ENCODE measurements at places on chromosomes 3 and 15. TPM values are rescaled to one million over a fixed set of nuclear protein-coding genes. Genes with fewer than 3 reads are reported as not detected.

CD200R1 gene
- total RNA-seq, result 0.48 TPM

CDV3 gene
- 94.5 TPM for total RNA-seq

ACKR4 gene
- total RNA-seq, result 0.98 TPM

CAV3 gene
- total RNA-seq, result not detected

UACA gene
- total RNA-seq, result 47.0 TPM

HYAL1 gene
- total RNA-seq, result 0.72 TPM

SLCO2A1 gene
- total RNA-seq, result 0.39 TPM

TMEM108 gene
- 0.12 TPM for total RNA-seq

ITIH1 gene
- total RNA-seq, result not detected

C3orf22 gene
- total RNA-seq, result not detected

SLC24A5 gene
- total RNA-seq, result 0.29 TPM

OXTR gene
- 6.4 TPM for total RNA-seq

IMPG2 gene
- under 0.01 TPM for total RNA-seq

PLSCR5 gene
- total RNA-seq, result not detected

MDFIC2 gene
- not detected for total RNA-seq

MASP1 gene
- total RNA-seq, result not detected

CPLX3 gene
- not detected for total RNA-seq

CYP11A1 gene
- total RNA-seq, result not detected

SH2D7 gene
- not detected for total RNA-seq

XCR1 gene
- total RNA-seq, result not detected

EHHADH gene
- total RNA-seq, result 13.4 TPM

PTPRG gene
- total RNA-seq, result 44.9 TPM

MAPK6 gene
- 73.9 TPM for total RNA-seq

TUSC7 gene
- total RNA-seq, result not detected

GOLGA8G gene
- total RNA-seq, result not detected

GPR160 gene
- total RNA-seq, result 0.24 TPM

TNFSF10 gene
- 11.7 TPM for total RNA-seq

ATP6V1A gene
- 75.0 TPM for total RNA-seq

SI gene
- not detected for total RNA-seq

STARD5 gene
- 3.2 TPM for total RNA-seq

SATB1 gene
- total RNA-seq, result 0.20 TPM
